ENCODE measurements at places on chromosomes 5 and 9. TPM values are rescaled to one million over a fixed set of nuclear protein-coding genes. Genes with fewer than 3 reads are reported as not detected.

ADAMTS12 gene
- total RNA-seq, result 18.6 TPM

ATP6V1G1 gene
- total RNA-seq, result 35.2 TPM

DND1 gene
- total RNA-seq, result not detected

ERCC8 gene
- total RNA-seq, result 9.8 TPM

S100Z gene
- not detected for total RNA-seq

CDKN2AIPNL gene
- 5.7 TPM for total RNA-seq

GFI1B gene
- total RNA-seq, result not detected

GADD45G gene
- 0.08 TPM for total RNA-seq

AMBP gene
- 0.08 TPM for total RNA-seq

ARHGEF37 gene
- 1.4 TPM for total RNA-seq

PITX1 gene
- total RNA-seq, result 0.12 TPM

CHMP5 gene
- total RNA-seq, result 115 TPM

LIFR gene
- 18.2 TPM for total RNA-seq

ANKRD55 gene
- total RNA-seq, result not detected

TJP2 gene
- 42.7 TPM for total RNA-seq

SH3GLB2 gene
- 22.0 TPM for total RNA-seq

MAN1B1 gene
- 76.6 TPM for total RNA-seq

NDFIP1 gene
- total RNA-seq, result 24.5 TPM

SH3GL2 gene
- not detected for total RNA-seq

DMRT2 gene
- total RNA-seq, result 0.45 TPM

PCDHGB3 gene
- 3.5 TPM for total RNA-seq

EMB gene
- 0.94 TPM for total RNA-seq

TMEM174 gene
- not detected for total RNA-seq

IRX4 gene
- total RNA-seq, result not detected

DTWD2 gene
- 3.4 TPM for total RNA-seq

SPINK4 gene
- total RNA-seq, result not detected

AGPAT2 gene
- 44.6 TPM for total RNA-seq

SOWAHA gene
- not detected for total RNA-seq

ELAVL2 gene
- total RNA-seq, result under 0.01 TPM

ENTREP1 gene
- 0.23 TPM for total RNA-seq

CTXN3 gene
- not detected for total RNA-seq

CEL gene
- 0.15 TPM for total RNA-seq

FAXDC2 gene
- total RNA-seq, result 2.0 TPM

TLX3 gene
- not detected for total RNA-seq

CDX1 gene
- total RNA-seq, result 0.15 TPM

UGT3A1 gene
- not detected for total RNA-seq

ANKRD34B gene
- total RNA-seq, result not detected

CTNND2 gene
- total RNA-seq, result not detected

IFNB1 gene
- total RNA-seq, result not detected

FRMD3 gene
- total RNA-seq, result 0.94 TPM

DRD1 gene
- total RNA-seq, result 0.70 TPM

SLC36A3 gene
- total RNA-seq, result not detected

PCDHB10 gene
- 0.68 TPM for total RNA-seq

OR1Q1 gene
- 0.08 TPM for total RNA-seq

OLFM1 gene
- total RNA-seq, result 0.15 TPM

SLC44A1 gene
- total RNA-seq, result 40.9 TPM

IFNA16 gene
- total RNA-seq, result not detected

SLC25A2 gene
- total RNA-seq, result 0.23 TPM

ZNF367 gene
- total RNA-seq, result 0.47 TPM

HRCT1 gene
- total RNA-seq, result 12.0 TPM

ANKRD18A gene
- not detected for total RNA-seq

PTPDC1 gene
- 9.5 TPM for total RNA-seq

SPINK9 gene
- total RNA-seq, result not detected

Measured in smooth muscle cell of the coronary artery (primary cell).